Stimulated activated CD4-positive, alpha-beta T cell treated with anti-CD3 and anti-CD28 coated beads, Interleukin-12 subunit alpha, Interleukin-12 subunit beta, amount 100 ng/mL, for 4 hours (primary cell): ENCODE measurements at places on chromosomes 4 and X.

GRCh38 chrX:115011428-115011827 is 6.0 kb downstream of the IL13RA2 start:
- no peak for DNase-seq

GRCh38 chr4:162959046-162959445 is 207.6 kb downstream of the NAF1 start:
- no peak for DNase-seq

DNA sequence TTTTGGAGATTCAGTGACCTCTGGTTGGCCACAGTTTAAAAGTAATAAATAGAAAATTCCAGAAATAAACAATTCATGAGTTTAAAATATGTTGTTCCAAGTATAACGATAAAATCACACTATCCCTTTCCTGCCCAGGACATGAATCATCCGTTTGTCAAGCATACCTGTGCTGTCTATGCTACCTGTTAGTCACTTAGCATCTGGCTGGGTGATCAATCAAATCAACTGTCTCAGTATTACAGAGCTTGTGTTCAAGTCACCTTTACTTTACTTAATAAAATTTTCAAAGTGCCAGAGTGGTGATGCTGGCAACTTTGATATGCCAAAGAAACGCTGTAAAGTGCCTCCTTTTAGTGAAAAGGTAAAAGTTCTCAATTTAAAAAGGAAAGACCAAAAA is 979.5 kb upstream of the NDST4 start:
- no peak for DNase-seq

GRCh38 chr4:18314731-18315130 is 293.2 kb upstream of the LCORL start:
- DNase-seq: no peak

DNA sequence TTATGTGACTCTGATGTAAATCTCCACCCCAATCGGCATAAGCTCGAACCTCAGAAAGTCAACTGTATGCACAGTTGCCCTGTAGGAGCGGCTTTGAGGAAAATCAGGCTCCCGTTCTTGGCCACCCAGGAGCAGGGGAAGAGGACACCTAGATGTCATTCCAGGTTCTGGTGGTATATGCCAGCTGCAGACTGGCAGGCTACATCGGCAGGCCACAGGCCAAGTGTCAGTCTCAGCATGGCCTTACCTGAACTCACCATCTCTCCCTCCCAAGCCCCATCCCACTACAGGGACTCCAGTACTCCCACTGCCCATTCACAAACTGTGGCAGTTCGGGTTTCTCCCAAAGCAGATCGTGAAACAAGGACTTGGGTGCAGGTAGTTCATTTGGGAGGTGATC is 428.1 kb downstream of the BCOR start:
- DNase-seq: no peak

GRCh38 chr4:3307891-3308575 is 15.2 kb downstream of the RGS12 start:
- DNase-seq: no peak
